ENCODE measurements at places on chromosomes 6 and 20.

- no peak for DNase-seq
Observed at GRCh38 chr20:38110525-38111178, 54.4 kb downstream of the TGM2 start.

- DNase-seq: no peak
Observed at GRCh38 chr6:25921525-25922203, 8.8 kb downstream of the SLC17A2 start.

GRCh38 chr20:33318096-33318429 lies 35.0 kb downstream of the BPIFB1 start:
- no peak for DNase-seq

GRCh38 chr6:98686008-98686601 lies 148.3 kb upstream of the POU3F2 start:
- no peak for DNase-seq
